ENCODE measurements at places on chromosomes 5 and 9.

- DNase-seq, result no peak
Observed at GRCh38 chr9:35757226-35757891, 3.3 kb upstream of the MSMP start.

GRCh38 chr9:135035781-135036760 is 51.4 kb upstream of the OLFM1 start:
- no peak for DNase-seq

DNA sequence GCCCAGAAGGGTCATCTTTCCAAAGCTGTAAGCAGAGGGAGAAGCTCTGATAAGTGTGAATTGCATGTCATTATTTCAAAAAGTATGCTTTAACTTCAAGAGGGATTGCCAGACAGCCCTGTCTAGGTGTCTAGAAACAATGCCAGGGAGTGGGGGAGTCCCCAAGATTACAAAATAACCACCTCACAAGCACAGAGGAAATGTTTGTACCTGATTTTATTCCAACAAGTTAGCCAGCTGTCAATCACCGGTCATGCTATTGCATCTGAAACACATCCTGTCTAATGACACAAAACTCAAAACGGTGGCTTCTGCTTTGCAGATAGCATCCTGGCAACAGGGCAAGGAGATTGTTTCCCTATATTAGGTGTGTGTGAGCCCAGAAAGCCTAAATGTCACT is 154.2 kb upstream of the WWC1 start:
- DNase-seq, result no peak

DNA sequence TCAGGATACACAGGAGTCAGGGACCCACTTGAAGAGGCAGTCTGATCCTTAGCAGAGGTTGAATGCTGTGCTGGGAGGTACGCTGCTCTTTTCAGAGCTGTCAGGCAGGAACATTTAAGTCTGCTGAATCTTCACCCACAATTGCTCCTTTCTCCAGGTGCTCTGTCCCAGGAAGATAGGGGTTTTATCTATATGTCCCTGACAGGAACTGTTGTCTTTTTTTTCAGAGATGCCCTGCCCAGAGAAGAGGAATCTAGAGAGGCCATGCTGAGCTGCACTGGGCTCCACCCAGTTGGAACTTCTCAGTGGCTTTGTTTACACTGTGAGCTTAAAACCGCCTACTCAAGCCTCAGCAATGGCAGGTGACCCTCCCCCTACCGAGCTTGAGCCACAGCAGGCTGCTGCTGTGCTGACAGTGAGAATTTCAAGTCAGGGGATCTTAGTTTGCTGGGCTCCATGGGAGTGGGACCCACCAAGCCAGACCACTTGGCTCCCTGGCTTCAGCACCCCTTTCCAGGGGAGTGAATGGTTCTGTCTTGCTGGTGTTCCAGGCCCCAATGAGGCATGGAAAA is 169.0 kb downstream of the FBXL17 start:
- DNase-seq, result no peak

- no peak for DNase-seq
Observed at GRCh38 chr9:96172797-96173196, 129.2 kb downstream of the HSD17B3 start.

DNA sequence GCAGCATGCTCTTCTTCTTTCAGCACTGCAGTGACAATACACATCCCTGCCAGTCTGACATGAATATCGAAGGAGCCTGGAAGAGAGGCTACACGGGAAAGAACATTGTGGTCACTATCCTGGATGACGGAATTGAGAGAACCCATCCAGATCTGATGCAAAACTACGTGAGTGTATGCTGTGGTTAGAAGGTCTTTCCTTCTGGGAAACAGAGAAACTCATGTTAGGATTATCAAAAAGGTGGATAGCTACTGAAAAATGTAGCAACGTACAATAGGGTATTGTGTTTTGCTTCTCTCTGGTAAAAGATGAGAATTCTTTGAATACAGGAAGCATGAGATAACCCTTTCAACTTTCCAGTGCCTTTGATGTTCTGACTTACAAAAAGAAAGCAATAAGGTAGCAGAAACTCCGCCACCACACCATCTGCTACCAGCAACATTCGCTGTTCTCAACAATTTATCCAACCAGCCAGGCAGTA is 133.3 kb downstream of the PCSK5 start:
- DNase-seq, result no peak

DNA sequence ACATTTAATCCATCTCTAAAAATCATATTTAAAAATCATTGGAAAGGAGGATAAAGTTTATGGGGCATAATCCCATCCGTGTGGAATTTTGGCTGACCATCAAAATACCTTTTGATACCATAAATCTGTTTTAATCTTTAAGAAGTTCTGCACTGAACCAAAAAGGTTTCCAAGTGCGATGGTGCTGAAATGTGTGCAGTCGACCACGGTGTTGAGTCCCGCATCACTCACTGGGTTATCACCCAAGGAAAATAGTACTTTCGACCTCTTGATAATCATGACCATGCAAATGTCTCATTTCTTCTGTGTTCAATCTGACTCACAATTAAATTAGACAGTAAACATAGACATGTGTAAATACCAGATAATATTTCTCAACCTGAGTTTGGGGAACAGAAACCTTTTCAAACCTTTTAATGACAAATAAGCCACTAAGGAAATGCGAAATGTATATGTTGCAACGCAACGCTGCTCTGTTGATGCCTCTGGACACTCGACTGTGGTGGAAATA is 62.0 kb upstream of the CDH6 start:
- no peak for DNase-seq

- DNase-seq, result no peak
Observed at GRCh38 chr9:131869348-131869747, 129.5 kb upstream of the RAPGEF1 start.

DNA sequence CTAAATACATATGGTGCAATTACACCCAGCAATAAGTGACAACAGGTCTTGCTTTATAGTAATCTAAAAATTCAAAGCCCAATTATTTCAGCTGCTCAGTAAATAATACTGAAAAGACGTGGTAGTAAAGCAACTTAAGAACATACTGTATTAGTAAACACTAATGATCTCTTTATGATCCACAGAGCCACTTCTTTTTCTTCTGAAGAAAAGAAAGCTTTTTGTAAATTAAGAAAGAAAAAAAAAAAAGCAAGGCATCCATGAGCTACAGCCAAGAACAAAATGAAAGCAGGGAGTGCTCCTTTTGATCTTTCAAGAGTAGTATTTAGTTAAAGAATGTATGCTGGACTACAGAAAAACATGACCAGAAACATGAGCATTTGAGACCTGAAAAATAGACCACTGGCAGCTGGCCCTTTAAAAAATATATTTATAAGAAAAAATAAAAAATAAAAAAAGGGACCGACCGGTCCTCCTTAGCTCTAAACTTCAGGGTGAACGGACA is 348.7 kb downstream of the GLIS3 start:
- DNase-seq, result no peak

- no peak for DNase-seq
Observed at GRCh38 chr5:102196481-102196880, 99.6 kb downstream of the SLCO4C1 start.

- DNase-seq, result no peak
Observed at GRCh38 chr9:79256691-79257213, 315.0 kb upstream of the TLE4 start.

DNA sequence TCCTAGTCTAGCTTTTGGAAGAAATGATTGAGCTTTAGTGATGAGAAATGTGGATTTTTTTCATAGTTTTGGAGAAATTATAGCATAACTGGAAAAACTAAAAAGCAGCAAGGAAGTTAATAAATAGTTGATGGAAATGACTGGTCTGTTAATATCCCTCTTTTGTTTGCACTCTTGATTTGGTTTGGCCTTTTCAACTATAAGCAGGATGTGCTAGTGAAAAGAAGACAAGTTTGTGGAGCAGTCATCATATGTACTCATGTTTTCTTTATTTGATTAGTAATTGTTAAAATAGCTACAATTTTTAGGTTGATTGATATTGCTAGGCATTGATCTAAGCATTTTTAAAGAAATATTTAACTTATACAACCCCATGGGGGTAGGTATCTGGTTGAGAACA is 374.7 kb downstream of the TAF11L14 start:
- DNase-seq, result no peak

- DNase-seq, result no peak
Observed at GRCh38 chr5:59588922-59589321, 304.6 kb downstream of the PDE4D start.

DNA sequence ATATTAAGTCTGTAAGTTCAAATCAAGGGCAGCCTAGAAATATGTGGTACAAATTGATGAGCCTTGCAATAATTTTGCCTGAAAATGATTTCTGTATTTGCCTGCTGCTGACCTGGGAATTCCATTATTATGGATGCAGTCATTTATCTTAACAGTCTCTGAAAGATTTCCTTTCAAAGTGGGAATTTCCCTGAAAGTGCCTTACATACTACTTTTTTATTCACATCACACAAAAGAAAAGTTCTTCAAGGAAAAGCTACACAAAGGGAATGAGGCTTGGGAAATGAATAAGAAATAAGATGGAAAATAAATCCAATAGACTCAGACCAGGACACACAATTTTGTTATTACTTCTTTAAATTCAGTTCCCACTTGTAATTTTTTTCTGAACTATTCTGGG is 537.8 kb upstream of the PTGER4 start:
- DNase-seq, result no peak

- no peak for DNase-seq
Observed at GRCh38 chr5:103525361-103525760, 37.2 kb downstream of the NUDT12 start.

DNA sequence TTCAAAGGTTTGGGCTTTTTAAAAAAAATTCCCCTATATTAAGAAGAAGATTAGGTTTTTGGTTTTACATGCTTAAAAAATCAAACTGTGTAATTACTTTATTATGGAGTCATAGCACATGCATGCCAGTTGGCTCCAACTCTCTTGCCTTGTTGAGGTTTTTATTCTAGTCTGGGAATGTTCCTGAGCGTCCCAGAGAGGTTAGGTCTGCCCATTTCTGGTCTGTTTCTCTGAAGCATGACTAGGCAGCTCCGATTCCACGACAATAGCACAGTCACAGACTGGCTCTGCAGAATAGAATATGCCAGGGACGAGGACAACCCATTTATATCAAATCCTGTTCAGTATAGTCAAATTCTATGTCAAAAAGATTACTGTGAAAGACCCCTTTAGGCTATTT is 217.0 kb downstream of the PCSK5 start:
- no peak for DNase-seq

DNA sequence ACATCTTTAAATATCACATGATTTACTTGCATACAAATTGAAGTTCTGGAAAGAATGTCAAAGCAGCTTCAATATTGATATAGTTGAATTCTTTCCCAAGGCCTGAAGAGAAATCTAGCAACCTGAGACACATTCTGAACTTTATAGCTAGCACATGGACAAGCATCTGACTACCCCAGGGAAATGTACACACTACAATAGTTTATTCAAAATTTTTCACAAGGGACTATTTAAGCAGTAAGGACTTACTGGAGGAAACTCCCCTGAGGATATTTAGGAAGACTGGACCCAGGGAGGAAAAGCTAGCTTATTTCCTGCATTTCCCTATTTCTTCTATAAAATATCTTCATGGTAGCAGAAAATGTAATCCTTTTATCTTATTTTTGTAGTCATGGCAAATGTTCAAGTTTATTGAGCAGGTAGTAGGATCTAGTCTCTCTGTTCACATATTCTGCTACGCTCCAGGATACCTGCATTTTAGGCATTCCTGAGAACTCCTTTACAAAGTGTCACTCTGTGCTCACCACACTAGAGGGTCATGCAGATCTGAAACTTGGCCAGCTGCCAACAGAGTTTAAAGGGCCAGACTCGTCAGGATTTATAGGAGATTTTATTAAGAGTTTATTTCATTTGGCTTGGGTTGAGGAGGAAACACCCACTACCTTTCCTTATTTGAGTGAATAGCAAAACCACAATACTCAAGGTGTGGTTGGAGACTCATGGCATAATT is 348.4 kb upstream of the FTMT start:
- no peak for DNase-seq

- peak; percentile 88 for DNase-seq
Observed at GRCh38 chr9:89664896-89665329, 60.1 kb downstream of the GADD45G start.

DNA sequence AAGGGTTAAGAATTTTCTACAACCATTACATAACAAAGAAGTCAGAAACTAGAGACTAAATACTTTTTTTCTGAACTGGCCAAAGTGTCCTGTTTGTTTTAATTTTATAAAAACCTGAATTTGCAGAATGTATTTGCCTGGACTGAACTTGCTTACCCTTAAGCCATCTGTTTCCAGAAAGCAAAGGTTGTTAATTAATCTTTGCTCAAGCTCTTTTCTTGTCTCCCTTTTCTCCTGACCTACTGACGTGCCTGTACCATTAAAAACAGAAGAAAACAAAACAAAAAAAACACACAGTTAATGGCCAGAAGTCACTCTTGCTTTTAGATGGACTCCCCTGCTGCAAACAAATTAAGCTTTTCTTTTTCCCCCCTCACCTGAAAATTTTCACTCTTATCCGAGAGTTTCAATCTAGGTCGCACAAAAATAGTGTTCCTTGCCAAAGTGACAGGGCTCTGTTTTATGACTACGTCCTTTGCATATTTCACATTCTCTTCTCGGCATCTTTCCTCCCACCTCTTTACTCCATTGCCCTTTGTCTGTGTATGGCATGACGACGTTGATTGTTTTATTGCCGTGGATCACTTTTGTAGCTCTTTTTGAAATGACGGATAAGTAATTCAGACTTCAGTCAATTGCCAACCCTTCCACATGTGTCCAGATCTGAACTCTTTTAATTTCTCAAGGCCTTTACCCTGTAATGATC is 333.8 kb upstream of the GRIN3A start:
- no peak for DNase-seq

DNA sequence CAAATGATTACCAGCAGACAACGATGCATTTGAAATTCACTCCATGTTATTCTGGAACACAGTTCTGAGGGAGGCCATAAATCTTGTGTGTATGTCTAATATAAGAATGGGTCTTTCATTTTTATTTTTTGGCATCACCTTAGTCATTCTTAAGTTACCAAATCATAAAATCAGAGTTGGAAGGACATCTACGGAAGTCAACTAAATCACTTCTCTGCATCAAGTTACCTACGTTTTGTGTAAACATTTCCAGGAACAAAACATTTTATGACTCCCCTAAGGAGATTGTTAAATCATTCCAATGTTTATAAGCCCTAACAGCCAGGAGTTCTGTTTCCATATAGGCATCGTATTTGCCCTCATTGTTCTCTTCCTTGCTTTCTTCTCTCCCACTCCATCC is 378.2 kb downstream of the FAM170A start:
- DNase-seq, result no peak

DNA sequence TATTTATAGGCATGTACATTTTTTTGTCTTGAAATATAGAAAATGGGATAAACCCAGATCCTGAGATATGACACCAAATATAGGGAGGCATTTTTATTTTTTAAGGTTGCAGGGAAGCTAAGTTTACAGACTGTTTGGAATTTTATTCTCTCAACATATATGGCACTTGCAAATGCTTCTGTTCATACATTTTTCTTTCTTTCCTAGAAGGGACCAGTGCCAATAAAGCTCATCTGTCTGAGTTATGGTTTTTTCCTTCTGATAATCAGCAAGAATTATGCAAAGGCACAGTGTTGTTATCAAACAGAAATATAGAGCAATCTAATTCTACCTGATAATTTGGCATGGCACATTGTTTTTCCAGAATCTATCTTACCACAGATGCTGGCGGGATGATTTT is 156.9 kb upstream of the GPR151 start:
- DNase-seq, result no peak

- DNase-seq, result no peak
Observed at GRCh38 chr9:5375790-5376477, 36.3 kb upstream of the RLN1 start.
